SW480 (cell line): ENCODE measurements at places on chromosomes 2 and 18.

- peak; percentile 80 for DNase-seq
These were observed 10.4 kb upstream of the MAP3K2 start for GRCh38 chr2:127398239-127398590.

- no peak for DNase-seq
These were observed 40.9 kb upstream of the ATL2 start for GRCh38 chr2:38417745-38418689.

DNA sequence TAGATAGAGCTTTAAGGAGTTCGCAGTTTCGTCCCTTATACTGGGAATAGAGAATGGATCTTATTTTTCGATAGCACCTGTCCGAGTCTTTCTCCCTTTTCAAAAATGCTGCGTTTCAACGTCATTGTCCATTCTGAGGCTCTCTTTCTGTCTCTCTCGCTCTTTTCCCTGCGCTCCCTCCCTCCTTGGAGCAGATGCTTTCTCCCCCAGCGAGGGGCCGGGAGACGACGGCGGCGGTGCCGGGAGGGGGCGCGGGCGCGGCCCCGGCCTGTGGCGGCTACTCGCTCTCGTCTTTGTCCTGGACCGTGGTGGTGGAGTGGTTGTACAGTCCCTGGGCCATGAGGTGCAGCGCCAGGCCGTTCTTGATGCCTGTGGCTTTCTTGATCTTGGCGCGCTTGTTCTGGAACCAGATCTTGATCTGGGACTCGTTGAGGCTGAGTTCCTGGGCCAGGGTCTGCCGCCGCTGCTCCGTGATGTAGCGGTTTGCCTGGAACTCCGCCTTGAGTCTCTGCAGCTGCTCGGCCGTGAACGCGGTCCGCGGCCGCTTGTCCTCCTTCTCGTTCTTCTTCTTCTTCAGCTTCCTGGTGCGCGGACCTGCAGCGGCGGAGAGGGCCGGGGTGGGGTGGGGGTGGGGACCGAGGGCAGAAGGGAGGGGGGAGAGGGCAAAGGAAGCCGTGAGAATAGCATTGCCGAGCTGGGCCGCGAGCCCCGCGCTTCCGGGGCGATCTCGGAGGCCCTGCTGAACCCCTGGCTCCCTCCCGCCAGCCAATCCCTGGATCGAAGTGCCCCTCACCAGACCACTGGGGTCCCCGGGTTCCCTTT lies 4.6 kb downstream of the EN1 start:
- DNase-seq, result no peak

DNA sequence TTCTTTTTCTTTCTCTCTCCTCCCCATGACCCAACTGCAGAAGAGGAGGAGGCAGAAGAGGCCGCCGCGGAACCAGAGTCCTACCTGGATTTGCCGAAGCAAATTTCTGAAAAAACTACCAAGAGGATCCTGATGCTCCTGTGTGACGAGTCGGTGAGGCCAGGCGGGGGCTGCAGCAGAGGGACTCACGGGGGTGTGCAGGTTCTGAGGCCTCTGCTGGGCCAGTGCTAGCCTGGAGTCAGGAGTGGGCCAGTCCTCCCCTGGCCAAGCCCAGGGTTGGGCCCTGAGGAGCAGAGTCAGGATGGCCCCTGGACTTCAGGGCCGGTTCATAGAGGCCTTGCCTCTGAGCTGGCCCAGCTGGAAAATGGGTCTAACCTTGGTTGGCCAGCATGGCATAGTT lies 29.3 kb downstream of the OTOF start:
- DNase-seq, result no peak

DNA sequence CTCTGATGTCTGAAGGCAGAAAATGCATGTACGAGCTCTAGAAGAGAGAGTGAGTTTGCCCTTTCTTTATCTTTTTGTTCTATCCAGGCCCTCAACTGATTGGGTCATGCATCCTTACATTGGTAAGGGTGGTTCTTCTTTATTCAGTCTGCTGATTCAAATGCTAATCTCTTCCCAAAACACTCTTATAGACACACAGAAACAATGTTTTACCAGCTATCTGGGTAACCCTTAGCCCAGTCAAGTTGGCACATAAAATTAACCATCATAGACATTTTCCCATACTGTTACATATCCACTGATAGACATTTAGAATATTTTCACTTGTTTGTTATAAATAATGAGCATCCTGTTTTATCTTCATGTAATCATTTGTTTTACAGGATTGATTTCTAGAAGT lies 141.2 kb downstream of the TAF4B start:
- no peak for DNase-seq
